ENCODE measurements at places on chromosomes 5 and 9. TPM values are rescaled to one million over a fixed set of nuclear protein-coding genes. Genes with fewer than 3 reads are reported as not detected.

Gene F2RL1
- total RNA-seq, result 2.1 TPM

Gene PPP3R2
- not detected for total RNA-seq

Gene MARCHF6
- 176 TPM for total RNA-seq

Gene PCDHAC2
- not detected for total RNA-seq

DNA sequence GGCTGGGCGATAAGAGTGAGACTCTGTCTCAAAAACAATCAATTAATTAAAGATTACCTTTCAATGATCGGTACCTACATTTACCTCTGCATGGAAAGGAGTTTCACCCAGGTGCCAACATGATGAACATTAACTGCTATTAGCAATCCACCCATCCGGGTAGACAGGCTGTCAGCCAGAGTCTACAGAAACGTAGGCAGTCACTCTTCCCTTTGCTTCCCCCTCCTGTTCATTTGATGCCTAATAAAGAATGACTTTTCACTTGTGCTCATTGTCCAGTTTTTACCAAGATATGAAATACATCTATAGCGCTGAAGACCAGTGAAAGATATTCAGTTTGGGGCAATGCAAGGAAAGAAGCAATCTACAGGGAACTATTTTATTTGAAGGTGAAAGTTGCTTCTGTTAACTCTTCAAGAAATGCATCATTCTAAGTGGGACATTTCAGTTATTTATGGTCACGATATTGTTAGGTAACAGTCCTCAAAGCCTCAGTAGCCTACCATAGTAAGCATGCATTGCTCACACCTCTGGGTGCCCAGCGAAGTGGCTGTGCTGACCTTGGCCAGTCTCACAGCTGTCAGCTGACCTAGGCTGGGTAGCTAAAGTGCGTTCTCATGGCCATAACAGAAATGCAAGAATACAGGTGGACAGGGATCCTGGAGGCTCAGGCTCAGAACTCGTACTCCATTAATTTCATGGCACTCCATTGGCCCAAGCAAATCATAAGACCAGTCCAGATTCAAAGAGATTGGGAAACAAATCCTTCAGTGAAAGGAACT is 87.2 kb upstream of the DMRT1 start:
- DNase-seq, result no peak
- H3K36me3 ChIP-seq, result no peaks in the 10 kb centered on the region
- H3K4me3 ChIP-seq, result no peak overlapping the region
- peaks cover 14% of the 10 kb centered on the region for H3K4me1 ChIP-seq
- no peak overlapping the region for H3K27ac ChIP-seq

GRCh38 chr5:79508354-79508753 is 5.6 kb downstream of the HOMER1 start:
- no peak overlapping the region for H3K27ac ChIP-seq
- H3K27me3 ChIP-seq, result peaks cover 5% of the 10 kb centered on the region
- H3K4me3 ChIP-seq, result no peak overlapping the region
- no peaks in the 10 kb centered on the region for H3K36me3 ChIP-seq
- DNase-seq, result no peak
- H3K4me1 ChIP-seq, result peaks cover 8% of the 10 kb centered on the region

- H3K4me3 ChIP-seq, result no peak overlapping the region
- H3K4me1 ChIP-seq, result no peaks in the 10 kb centered on the region
- no peak overlapping the region for H3K27ac ChIP-seq
- H3K36me3 ChIP-seq, result no peaks in the 10 kb centered on the region
These were observed 28.0 kb upstream of the ERAP1 start for GRCh38 chr5:96835791-96836191.

DNA sequence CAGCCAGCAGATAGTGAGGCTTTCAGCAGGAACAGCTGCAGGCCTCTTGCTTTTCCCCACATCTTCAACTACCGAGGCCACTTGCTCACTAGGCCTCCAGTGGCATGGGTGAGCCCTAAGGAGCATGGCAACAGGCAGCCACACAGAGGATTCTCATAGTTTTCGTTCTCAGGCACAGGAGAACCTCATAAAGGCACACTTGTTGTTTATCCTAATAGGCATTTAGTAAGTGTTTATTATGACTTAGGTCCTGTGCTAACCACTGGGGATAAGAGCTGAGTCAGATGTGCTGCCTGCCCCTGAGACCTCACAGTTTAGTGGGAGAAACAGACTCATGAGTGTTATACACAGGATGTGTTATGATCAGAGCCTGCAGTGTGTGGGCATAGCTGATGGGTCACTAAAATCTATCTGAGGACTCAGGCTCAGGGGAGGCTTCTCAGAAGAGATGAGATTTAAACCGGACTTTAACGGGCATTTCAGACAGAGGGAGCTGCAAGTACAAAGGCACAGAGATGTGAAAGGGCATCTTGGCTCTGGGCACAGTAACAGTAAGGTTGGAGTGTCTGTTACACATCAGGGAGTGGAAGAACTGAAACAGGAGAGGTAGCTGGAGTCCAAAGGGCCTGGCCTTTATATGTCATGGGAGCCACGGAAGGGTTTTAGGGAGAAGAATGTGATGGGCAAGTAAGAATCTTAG is 21.0 kb upstream of the HEMGN start:
- no peaks in the 10 kb centered on the region for H3K36me3 ChIP-seq
- DNase-seq, result no peak
- no peaks in the 10 kb centered on the region for H3K4me1 ChIP-seq
- H3K27me3 ChIP-seq, result no peaks in the 10 kb centered on the region
